Stimulated activated CD4-positive, alpha-beta T cell treated with anti-CD3 and anti-CD28 coated beads, TNF-alpha, amount 100 ng/mL, for 4 hours (primary cell): ENCODE measurements at places on chromosomes 3 and 15.

GRCh38 chr3:126159476-126159875 is 20.9 kb downstream of the ALDH1L1 start:
- DNase-seq = no peak

DNA sequence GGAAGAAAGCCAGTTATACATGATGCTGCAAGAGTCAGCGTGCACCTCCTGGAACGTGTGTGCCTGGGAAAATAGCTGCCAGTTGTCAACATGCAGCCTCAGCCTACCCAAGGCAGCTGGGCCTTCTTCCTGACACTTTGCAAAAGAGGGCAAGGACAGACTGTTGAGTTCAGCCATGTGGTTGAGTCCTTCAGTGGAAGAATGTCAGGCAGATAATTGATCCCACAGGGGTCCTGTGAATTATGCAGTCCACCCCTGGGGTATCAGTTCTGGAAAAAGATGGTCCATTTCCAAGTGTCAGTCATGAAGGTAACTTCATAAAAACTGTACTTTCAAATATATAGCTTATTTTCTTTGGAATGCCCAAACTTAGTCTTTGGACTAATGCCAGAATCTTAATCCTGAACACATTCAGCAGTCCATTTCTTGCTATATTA is 79.6 kb downstream of the ARNT2 start:
- DNase-seq = no peak

DNA sequence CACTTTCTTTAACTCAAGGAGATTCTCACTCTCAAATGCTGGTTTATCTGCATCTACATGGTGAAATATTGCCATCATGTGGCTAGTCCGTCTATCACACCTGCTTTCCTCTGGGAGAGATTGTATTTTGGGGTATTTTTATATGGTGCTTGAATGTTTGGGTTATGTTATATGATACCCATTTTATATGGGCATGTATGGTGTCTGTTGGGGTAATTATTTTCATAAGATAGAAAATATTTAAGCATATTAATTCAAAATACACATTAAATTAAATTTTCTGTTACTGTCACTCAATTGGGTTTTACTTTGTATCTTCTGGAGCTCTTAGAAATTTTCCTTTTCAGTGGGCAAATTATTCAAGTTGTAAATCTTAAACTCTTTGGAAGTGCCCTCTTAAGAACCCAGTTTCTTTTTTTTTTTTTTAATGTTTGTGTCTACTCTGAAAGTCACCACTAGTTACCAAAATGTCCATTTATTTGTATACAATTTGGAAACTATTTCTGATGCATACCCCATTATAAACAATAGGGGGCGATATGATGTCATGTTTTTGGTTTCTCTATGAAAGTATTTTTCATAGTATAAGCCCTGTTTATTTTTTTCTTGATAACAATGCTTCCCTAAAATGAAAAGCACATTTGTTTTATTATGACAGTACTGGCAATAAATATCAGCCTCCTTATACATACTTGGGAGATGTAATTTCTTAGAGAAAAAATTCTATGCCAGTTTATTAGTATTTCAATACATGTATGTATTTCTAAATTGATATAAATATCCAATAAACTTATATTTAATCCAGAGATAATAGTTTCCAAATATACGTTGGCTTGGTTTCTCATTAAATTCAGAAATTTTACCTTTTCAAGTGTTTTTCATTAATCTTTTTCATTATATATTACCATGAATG is 36.1 kb upstream of the PLSCR5 start:
- DNase-seq = no peak

DNA sequence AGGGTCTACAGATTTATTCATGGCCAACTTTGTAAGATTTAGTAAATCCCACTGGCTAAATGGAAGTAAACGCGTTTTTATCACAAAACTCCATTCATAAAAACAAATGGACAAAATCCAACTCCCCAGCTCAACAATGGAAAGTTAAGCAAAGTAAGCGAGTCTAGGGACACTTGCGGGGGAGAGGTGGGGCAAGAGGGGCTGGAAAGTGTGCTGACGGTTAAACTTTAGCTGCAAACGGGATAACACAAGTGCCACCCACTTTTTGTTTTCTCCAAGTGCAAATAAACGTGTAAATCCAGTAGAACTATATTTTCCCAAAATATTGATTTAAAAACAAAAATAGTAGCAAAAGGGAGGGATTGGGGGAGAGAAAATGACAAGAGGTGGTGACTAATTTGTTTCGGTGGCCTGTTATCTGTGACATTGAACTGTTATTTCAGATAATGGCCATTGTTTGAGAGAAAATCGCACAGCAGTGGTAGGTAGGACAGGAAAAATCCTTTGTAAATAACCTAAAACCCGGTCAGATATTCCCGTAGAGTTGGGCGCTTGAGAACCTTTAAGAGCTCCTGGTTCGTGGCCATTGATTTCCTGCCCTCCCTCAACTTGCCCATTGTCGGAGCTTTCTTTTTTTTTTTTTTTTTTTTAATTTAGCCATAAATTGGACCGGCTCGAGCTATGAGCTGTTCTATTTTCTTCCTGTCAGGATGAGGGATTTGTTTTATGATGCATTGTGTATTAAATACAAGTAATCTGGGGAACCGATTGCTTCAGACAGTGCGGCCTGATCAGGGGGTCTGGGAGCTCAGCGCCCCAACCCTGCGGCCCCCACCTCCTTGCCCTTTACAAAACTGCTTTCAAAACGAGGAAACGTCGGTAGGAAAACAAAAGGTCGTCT is 514.8 kb downstream of the MECOM start:
- no peak for DNase-seq

GRCh38 chr3:21750831-21751391 is at the start of gene ZNF385D:
Gene ZNF385D (minus strand): TSS chr3:21751210. CDS start chr3:21750916, 294 bp downstream.
- DNase-seq = no peak

GRCh38 chr3:3134750-3135448 is 8.2 kb downstream of the TRNT1 start:
- no peak for DNase-seq

DNA sequence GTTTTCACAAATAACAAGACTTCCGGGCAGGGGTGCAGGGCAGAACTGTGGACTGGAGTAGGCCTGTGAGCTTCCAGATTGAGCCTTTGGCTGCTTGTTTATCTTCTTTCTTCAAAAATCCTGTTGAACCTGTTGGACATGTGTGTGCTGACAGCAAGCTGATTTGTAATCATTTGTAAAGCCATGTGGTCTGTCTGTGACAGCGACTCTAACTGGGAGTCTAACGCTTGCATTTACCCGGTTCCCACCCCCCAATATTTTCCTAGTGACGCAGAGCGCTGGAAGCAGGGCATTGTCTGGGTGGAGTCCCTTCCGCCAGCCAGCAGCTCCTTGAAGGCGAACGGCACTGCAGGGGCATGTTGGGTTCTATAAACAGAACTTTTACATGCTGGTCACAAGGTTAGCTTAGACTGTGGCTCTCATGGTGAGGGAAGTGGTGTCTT is 85.7 kb upstream of the MYZAP start:
- no peak for DNase-seq

DNA sequence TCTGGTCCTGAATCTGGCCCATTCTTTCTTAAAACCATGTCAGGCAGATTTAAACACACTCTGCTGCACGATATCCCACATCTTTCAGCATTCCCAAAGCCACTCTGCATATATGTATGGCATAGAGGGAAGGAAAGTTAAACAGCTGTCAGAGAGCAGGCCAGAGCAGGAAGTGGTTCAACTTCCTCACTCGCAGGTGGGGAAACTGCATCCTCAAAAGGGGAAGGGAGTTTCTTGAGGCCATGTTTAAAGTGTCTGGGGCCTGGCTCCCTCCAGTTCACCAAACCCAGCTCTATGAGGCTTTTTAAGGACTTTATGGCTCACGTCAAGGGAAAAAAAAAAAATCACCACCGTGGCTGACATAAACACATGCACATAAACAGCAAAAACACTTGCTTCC is 123.1 kb downstream of the OPA1 start:
- no peak for DNase-seq

GRCh38 chr15:72972362-72972761 is 79.9 kb upstream of the NEO1 start:
- DNase-seq = no peak

DNA sequence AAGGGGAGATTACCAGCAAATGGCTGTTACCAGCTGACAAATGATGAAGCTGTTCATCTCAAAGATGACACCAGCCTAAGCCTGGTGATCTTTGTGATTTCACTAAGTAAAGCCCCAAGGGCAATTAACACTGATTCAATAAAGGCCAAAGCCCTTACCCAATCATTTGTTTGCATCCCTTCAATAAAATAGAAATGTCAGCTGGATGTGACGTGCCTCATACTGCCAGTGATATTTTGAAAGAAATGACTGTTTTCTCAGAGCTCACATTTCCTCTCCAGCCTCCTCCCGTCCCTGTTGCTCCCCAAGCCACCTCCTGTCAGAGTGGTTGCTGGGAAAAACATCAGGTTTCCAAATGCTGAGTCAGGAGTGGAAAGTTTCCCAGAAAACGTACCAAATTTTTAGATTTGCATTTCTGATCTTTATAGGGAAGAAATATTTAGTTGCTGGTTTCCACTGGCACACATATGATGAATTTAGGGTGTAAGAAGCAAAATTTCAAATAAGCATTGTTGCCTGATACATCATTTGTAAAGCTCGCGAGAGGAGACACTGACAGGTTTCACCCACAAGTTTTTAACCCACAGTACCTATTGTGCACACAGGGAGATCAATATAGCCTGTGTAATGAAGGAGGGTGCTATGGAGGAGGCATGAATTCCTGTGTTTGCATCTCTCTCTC is 21.0 kb downstream of the C2CD4A start:
- DNase-seq = no peak

- DNase-seq = no peak
These were observed 3.9 kb downstream of the HHLA2 start for GRCh38 chr3:108300103-108300849.

DNA sequence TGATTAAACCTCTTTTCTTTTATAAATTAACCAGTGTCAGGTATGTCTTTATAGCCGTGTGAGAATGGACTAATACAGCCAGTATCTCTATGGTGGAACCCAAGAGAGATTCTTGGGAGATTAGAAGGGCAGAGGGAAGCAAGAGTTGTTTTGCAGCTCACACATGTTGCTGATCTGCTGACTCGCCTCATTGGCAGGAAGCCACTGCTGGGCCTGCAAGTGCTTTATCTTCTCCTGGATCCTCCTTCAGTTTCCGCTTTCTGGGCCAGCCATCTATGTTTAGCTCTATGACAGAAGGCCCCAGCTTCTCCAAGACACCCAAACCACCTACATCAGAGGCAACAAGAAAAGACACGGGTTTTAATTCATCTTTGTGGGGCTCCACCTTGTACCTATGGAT is 23.4 kb upstream of the GALNT15 start:
- no peak for DNase-seq

DNA sequence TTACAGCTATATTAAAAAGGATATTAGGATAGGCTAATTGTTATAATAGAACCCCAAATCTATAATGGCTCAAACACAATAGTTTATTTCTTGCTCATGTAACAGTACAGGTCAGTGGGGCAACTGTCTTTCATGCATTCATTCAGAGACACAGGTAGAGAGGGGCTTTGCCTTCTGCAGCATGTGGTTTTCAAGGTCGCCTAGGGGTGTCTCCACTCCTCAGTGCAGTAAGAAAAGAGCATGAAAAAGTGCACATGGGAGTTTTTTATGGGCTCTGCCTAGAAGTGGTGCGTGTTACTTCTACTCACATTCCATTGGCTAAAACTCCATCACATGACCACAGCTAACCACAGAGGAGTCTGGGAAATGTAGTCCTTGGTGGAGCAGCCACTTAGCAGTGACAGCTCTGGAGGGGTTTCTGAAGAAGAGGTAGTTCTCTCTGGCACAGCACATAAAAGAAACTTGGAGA is 1.8 kb downstream of the ZBTB38 start:
- peak; percentile 21 for DNase-seq

DNA sequence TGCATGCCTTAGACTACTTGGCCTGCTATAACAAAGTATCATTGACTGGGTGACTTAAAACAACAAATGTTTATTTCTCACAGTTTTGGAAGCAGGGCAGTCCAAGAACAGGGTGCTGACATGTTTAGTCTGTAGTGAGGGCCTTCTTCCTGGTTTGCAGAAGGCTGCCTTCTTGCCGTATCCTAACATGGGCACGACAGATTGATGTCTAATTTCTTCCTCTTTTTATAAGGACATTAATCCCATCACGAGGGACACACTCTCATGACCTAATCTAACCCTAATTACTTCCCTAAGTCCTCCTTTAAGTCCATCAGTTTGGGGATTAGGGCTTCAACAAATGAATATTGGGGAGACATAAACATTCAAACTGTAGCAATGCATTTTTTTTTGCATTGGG is 10.9 kb upstream of the GOLGA8B start:
- no peak for DNase-seq

GRCh38 chr3:8619548-8619947 is 25.1 kb downstream of the SSUH2 start:
- DNase-seq = no peak

DNA sequence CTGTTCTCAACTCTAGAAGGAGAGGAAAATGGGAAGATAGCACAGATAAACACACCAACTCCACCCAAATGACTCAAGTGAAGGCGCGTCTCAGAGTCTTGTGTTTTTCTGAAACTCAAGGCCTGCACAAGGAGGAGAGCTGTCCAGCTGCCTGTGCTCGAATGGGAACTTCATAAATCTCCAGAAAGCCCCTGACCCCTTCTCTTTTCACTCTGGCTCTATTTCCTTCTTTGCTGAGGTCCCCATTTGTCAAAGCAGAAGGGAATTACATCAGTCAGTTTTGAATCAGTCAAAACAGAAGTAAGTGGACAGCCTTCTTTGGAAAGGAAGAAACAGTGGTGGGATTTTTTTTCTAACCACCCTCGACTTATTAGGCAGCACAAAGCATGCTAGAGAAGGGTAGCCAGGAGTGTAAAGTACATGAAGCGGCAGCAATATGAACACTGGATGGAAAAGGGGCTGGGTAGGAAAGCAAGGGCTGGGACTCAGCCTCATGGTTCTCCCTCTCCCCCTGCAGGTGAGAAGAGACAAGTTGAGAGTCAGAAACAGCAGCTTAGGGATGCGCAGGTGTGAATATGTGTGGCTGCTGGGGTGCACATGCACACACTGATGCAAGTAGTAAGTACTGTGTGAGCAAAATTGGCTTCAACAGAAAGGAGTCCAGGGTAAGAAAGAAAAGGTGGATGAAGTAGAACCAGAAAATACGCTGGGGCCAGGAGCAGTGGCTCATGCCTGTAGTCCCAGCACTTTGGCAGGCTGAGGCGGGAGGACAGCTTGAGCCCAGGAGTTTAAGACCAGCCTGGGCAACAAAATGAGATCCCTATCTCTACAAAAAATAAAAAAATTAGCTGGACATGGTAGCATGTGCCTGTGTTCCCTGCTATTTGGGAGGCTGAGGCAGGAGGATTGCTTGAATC is 36.6 kb upstream of the MAGEF1 start:
- DNase-seq = no peak

GRCh38 chr3:54357301-54357700 is 234.9 kb downstream of the CACNA2D3 start:
- no peak for DNase-seq

- no peak for DNase-seq
These were observed 14.5 kb downstream of the LMCD1 start for GRCh38 chr3:8516047-8516661.

GRCh38 chr3:4493941-4494894 is 1.1 kb downstream of the ITPR1 start:
- no peak for DNase-seq

- DNase-seq = no peak
These were observed 166.2 kb upstream of the NDN start for GRCh38 chr15:23853286-23853685.

- no peak for DNase-seq
These were observed 46.1 kb downstream of the C2CD4A start for GRCh38 chr15:62112616-62113593.
